ENCODE measurements at places on chromosomes 11 and 22. TPM values are rescaled to one million over a fixed set of nuclear protein-coding genes. Genes with fewer than 3 reads are reported as not detected.
A peak's percentile ranks its signal among the peaks of the same experiment; 100 is the strongest.

DNA sequence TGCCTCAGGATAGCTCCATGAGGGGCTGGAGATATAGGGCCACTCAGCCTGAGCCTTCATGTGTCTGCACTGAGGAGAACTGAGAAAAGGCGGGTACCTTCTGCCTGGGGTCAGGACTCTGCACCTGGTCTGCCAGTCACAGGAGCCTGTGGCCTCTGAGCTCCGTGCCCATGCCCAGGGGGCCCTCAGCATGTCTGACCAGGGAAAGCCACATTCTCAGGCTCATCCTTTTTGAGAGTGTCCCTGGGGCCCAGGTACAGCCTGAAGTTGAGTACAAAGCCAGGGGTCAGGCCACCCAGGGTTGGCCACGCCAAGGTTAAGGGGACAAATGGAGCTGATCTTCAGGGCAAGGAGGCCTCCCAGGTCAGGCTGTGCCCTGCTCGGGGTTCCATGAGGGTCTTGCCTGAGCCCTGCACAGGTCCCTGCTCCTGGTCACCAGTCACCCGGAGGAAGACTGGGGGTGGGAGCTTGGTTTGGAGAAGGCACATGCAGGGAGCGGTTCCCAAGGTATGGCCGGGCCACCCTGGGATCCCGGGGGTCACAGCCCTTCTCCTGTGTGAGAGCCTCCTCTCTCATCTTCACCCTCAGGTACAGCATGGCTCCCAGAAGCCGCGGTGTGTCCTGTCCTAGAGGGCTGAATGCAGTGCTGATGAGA is 6.0 kb downstream of the DENND6B start:
- peak; percentile 57 for DNase-seq
- peaks cover 2% of the 10 kb centered on the region for H3K4me1 ChIP-seq
- no peak overlapping the region for H3K4me3 ChIP-seq
- no peaks in the 10 kb centered on the region for H3K27me3 ChIP-seq

Gene ANO5
- total RNA-seq: 3.1 TPM

- H3K27ac ChIP-seq: no peak overlapping the region
- H3K36me3 ChIP-seq: no peaks in the 10 kb centered on the region
- H3K4me1 ChIP-seq: no peaks in the 10 kb centered on the region
- no peak overlapping the region for H3K4me3 ChIP-seq
Observed at GRCh38 chr11:26607725-26608506, 35.9 kb upstream of the MUC15 start.

GRCh38 chr11:69151836-69152235 is 3.9 kb upstream of the SMIM38 start:
- DNase-seq: no peak
- no peaks in the 10 kb centered on the region for H3K36me3 ChIP-seq
- H3K27me3 ChIP-seq: no peaks in the 10 kb centered on the region
- H3K4me3 ChIP-seq: no peak overlapping the region
- H3K27ac ChIP-seq: no peak overlapping the region
- H3K4me1 ChIP-seq: peaks cover 8% of the 10 kb centered on the region

Gene MYRF
- total RNA-seq: 46.5 TPM

GRCh38 chr11:60887556-60887955 is 18.8 kb downstream of the PRPF19 start:
- H3K27ac ChIP-seq: no peak overlapping the region
- H3K36me3 ChIP-seq: no peaks in the 10 kb centered on the region
- H3K4me3 ChIP-seq: no peak overlapping the region
- H3K4me1 ChIP-seq: no peaks in the 10 kb centered on the region
- DNase-seq: no peak

GRCh38 chr11:96314326-96315020 is 28.5 kb downstream of the MAML2 start:
- peaks cover 67% of the 10 kb centered on the region for H3K4me1 ChIP-seq
- H3K27ac ChIP-seq: peak overlapping the region; percentile 82
- no peak for DNase-seq
- H3K36me3 ChIP-seq: no peaks in the 10 kb centered on the region
- no peak overlapping the region for H3K4me3 ChIP-seq
- no peaks in the 10 kb centered on the region for H3K27me3 ChIP-seq

Gene IL17RA
- 31.3 TPM for total RNA-seq

DNA sequence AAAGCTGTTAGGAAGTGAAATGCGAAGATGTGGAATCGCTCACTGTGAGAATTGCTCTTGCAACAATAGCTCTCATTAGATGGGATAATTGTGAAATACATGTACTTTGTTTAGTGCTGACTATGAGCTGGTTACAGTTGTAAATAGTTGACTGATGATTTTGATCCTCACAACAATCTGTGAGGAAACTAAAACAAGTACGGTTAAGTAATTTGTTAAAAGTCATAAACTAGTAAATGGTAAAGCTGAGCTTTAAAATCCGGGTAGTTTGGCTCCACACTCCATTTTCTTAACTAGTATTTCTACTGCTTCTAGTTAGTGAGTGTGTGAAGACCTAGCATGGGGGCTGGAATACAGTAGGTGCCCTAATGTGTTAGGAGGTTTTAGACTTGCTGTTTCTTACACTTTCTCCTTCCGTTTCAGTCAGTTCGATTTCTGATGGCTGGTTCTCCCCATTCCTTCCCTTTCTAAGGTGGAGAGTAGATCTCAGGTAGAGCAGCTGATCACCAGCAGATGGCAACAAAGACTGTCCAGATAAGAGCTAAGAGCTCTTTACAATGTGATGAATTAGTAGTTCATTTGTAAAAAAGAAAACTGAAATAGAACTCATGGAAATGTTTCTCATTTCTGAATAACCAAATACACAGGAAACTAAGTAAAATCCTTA is 16.3 kb upstream of the CYP2R1 start:
- H3K4me1 ChIP-seq: peaks cover 17% of the 10 kb centered on the region
- no peak overlapping the region for H3K27ac ChIP-seq
- H3K4me3 ChIP-seq: no peak overlapping the region
- DNase-seq: no peak
- H3K36me3 ChIP-seq: no peaks in the 10 kb centered on the region

DNA sequence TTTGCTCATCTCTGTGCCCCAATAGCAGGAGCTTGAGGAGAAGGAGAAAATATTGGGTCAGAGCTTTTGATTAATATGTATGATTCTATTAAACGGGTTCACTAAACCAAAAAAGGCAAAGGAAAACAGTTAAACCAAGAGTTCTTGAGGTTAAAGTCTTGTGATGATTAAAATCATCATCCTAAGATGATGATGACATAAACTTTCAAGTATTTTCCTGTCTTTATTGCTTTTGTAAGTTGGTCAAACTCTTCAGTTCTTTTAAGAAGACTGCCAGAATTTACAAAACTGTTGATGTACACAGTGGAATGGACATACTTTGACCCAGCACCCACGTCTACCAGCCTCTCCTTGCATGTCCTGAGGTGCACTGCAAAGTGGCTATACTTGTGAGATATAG is 41.0 kb downstream of the FDX1 start:
- DNase-seq: no peak
- H3K27me3 ChIP-seq: no peaks in the 10 kb centered on the region
- no peaks in the 10 kb centered on the region for H3K36me3 ChIP-seq
- H3K27ac ChIP-seq: no peak overlapping the region
- H3K4me1 ChIP-seq: no peaks in the 10 kb centered on the region

GRCh38 chr11:121153472-121153871 is 52.4 kb downstream of the TECTA start:
- H3K4me3 ChIP-seq: no peak overlapping the region
- no peak overlapping the region for H3K27ac ChIP-seq
- DNase-seq: no peak
- no peaks in the 10 kb centered on the region for H3K27me3 ChIP-seq
- no peaks in the 10 kb centered on the region for H3K4me1 ChIP-seq

GRCh38 chr11:11125618-11126017 is 227.4 kb downstream of the CSNK2A3 start:
- H3K27ac ChIP-seq: no peak overlapping the region
- no peak for DNase-seq
- no peaks in the 10 kb centered on the region for H3K27me3 ChIP-seq

DNA sequence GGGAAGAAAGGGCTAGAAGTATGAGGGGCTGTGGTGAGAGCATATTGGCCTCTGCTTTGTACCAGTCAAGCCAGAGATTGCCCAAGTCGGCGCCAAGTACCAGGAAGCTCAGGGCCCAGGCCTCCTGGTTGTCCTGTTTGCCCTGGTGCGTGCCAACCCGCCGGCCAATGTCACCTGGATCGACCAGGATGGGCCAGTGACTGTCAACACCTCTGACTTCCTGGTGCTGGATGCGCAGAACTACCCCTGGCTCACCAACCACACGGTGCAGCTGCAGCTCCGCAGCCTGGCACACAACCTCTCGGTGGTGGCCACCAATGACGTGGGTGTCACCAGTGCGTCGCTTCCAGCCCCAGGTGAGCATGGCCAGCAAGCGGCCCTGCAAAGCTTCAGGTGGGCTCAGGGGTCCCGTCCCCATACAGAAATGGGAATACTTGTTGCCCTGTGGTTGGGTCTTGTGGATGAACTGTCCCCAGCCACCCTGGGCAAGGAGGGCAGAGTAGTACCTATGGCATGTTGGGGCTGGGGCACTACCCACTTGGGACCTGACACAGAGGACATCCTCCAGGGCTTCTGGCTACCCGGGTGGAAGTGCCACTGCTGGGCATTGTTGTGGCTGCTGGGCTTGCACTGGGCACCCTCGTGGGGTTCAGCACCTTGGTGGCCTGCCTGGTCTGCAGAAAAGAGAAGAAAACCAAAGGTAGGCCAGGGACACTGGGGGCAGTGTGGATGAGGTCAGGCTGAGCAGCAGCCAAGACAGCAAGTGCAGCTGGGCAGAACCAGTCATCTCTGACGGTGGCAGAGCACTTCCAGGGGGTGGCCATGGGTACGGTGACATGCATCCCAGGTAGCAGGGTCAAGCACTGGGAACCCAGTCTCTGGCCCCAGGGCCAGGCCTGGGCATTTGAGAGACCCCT is 2.1 kb downstream of the TMEM25 start:
- peaks cover 22% of the 10 kb centered on the region for H3K4me1 ChIP-seq
- H3K27me3 ChIP-seq: no peaks in the 10 kb centered on the region
- no peak overlapping the region for H3K4me3 ChIP-seq

GRCh38 chr11:39268176-39268690 is 2191.2 kb downstream of the LRRC4C start:
- H3K36me3 ChIP-seq: no peaks in the 10 kb centered on the region
- H3K27me3 ChIP-seq: no peaks in the 10 kb centered on the region
- no peak overlapping the region for H3K27ac ChIP-seq
- DNase-seq: no peak
- H3K4me1 ChIP-seq: no peaks in the 10 kb centered on the region
- H3K4me3 ChIP-seq: no peak overlapping the region

DNA sequence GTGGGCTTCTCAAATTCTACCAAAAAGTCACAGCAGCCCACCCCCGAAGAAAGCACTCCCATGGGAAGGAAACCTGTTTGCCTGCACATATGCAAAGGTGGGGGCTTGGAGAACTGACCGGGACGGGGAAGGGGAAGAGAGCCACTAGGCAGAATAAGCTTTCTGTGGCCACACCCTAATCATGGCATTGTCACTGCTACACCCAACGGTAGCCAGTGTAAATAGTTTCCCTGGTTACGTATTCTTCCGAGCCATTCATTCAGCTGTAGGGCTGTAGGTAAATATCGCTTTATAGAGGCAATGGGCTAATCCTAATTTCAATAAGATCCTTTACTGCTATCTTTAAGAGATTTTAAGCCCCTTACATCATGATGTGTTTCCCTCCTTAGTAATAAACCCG is 61.7 kb downstream of the PRDM11 start:
- H3K4me3 ChIP-seq: no peak overlapping the region
- peak overlapping the region; percentile 85 for H3K27ac ChIP-seq
- peaks cover 23% of the 10 kb centered on the region for H3K36me3 ChIP-seq
- H3K27me3 ChIP-seq: no peaks in the 10 kb centered on the region

Gene GNG3
- not detected for total RNA-seq

Gene TRPM5
- not detected for total RNA-seq

Gene OVCH2
- total RNA-seq: 29.3 TPM

DNA sequence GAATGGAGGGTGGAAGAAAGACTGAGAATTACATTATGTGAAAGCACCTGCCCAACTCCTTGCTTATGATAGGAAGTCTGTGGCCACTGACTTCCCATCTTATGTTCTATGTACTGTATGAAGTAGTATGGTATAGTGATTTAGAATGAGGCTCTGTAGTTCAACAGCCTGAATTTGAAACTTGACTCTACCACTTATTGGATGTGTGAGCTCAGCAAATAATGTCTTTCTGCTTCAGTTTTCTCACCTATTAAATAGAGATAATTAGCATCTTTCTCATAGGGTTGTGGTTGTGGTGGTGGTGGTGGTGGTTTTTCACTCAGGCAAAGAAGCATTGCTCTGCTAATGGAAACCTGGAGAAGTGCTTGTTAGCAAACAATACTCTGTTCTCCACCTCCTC is 121.6 kb downstream of the PAX6 start:
- H3K36me3 ChIP-seq: no peaks in the 10 kb centered on the region
- no peaks in the 10 kb centered on the region for H3K4me1 ChIP-seq
- H3K27ac ChIP-seq: no peak overlapping the region

- no peak for DNase-seq
- no peak overlapping the region for H3K27ac ChIP-seq
- H3K4me1 ChIP-seq: no peaks in the 10 kb centered on the region
- H3K27me3 ChIP-seq: no peaks in the 10 kb centered on the region
Observed at GRCh38 chr11:121611242-121611641, 158.5 kb upstream of the SORL1-AS1 start.

GRCh38 chr11:83158357-83158786 is 1.4 kb downstream of the PCF11 start:
- peaks cover 32% of the 10 kb centered on the region for H3K4me1 ChIP-seq
- H3K4me3 ChIP-seq: peak overlapping the region; percentile 72
- no peak for DNase-seq
- no peaks in the 10 kb centered on the region for H3K36me3 ChIP-seq
- H3K27me3 ChIP-seq: no peaks in the 10 kb centered on the region
- peak overlapping the region; percentile 99 for H3K27ac ChIP-seq

- H3K4me3 ChIP-seq: no peak overlapping the region
- peak; percentile 15 for DNase-seq
- H3K4me1 ChIP-seq: no peaks in the 10 kb centered on the region
- H3K36me3 ChIP-seq: no peaks in the 10 kb centered on the region
- H3K27ac ChIP-seq: no peak overlapping the region
Observed at GRCh38 chr11:17611049-17611448, 64.0 kb downstream of the OTOG start.

- no peaks in the 10 kb centered on the region for H3K36me3 ChIP-seq
- H3K27me3 ChIP-seq: no peaks in the 10 kb centered on the region
- H3K4me1 ChIP-seq: no peaks in the 10 kb centered on the region
- H3K4me3 ChIP-seq: no peak overlapping the region
- DNase-seq: no peak
Observed at GRCh38 chr11:87007963-87008362, 29.8 kb upstream of the TMEM135 start.

DNA sequence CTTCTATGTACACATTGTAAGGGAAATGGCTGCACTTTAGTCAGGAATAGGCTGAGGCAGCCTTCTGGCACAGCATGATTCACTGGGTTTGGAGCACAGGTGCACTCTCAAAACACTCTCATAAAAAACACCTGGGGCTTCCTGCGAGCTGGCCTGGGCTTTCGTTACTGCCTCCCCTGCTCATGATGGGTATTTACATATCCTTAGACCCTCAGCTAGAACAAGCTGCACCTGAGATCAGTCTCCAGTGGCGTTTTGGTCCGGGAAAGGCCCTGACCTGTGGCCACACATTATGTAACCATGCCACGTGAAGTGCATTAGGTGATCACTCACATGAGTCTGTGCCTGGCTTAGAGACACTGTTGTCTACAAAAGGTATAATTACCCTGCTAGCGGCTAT is 321.7 kb downstream of the TMEM135 start:
- H3K36me3 ChIP-seq: no peaks in the 10 kb centered on the region
- no peak overlapping the region for H3K27ac ChIP-seq
- peaks cover 4% of the 10 kb centered on the region for H3K4me1 ChIP-seq

- peak; percentile 59 for DNase-seq
- H3K36me3 ChIP-seq: no peaks in the 10 kb centered on the region
- no peak overlapping the region for H3K27ac ChIP-seq
Observed at GRCh38 chr22:37077802-37078448, 26.4 kb downstream of the KCTD17 start.
